ENCODE measurements at places on chromosomes 12 and 14. TPM values are rescaled to one million over a fixed set of nuclear protein-coding genes. Genes with fewer than 3 reads are reported as not detected.
A peak's percentile ranks its signal among the peaks of the same experiment; 100 is the strongest.

- DNase-seq, result no peak
These were observed 13.3 kb upstream of the RGS6 start for GRCh38 chr14:71918955-71919354.

KRT85 gene
- not detected for polyA plus RNA-seq

DNA sequence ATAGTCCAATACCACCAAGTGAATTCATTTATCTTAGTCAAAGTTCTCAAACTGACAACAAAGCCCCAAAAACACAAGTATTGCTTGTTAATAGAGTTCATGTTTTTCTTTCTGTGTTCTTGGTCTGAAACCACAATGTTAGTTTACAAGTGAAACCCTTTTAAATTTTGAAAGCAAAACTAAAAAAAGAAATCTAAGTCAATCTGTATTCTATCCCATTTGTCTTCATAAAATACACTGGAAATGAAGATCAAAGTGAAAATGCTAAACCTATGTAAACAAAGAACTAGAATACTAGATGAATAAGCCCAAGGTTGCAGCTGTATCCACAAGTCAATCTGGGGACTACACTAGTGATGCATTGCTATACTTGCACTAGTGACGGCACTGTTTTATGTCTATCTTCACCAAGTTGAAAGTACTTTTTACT, 10.4 kb downstream of the MAP4K5 start:
- peak; percentile 62 for DNase-seq

- peak; percentile 96 for DNase-seq
These were observed 8.9 kb downstream of the VAMP1 start for GRCh38 chr12:6461401-6462233.

DNA sequence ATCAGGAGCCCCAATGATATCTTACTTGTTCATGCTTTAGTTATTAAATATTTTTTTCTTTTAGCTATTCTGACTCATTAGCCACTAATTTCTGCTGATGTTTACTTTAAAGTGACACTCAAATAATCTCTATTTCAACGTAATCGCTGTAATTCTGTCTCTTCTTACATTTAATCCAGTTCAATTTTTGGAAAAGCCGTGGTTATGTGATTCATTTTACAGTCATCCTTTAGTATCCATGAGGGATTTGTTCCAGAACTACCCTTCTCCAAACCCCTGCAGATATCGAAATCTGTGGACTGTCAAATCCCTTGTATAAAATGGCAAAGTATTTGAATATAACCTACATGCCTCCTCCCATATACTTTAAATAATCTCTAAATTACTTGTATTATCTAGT, 1103.4 kb downstream of the LRFN5 start:
- DNase-seq, result no peak

GRCh38 chr12:122073815-122074214, 4.7 kb upstream of the MLXIP start:
- no peak for DNase-seq

DNA sequence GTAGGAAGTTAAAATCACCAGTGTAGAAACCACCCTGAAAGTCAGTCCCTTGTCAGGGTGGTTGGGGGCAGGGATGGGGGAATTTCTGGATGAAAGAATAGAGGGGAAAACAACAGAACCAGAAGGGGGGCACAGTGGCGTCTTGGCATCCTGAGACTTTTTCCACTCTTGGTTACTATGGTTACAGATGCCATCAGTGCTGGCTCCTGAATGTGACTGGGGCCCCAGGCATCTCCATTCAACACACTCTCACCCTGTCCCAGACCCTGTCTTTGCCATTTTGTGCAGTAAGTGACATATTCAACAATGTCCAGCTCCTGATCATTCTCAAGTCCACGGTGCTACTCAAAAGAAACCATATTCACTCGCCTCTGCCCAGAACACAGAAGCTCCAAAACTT, 11.3 kb downstream of the KCNK10 start:
- DNase-seq, result no peak

DNA sequence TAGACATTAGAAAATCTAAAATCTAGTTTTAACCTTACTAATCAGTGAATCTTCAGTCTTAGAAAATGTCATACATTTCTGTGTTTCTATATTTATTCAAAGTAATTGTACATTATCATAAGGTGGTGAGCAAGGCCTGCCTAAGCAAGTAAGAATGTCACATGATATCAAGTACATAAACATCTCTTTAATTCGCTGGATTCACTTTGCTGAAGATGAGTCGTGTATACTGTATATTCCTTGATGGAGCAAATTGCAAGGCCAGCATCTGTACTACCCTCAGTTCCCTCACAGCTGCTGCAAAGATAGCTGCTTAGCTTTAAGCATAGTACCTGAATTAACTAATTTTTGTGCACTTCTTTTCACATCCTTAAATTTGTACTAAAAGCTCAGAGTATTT, 8.5 kb upstream of the AK7 start:
- no peak for DNase-seq

- no peak for DNase-seq
These were observed at the start of gene SRRM4 for GRCh38 chr12:118981285-118982211. SRRM4 (plus strand) TSS chr12:118981541; CDS start chr12:118981883, 342 bp downstream.

PAH gene
- not detected for polyA plus RNA-seq
